ENCODE measurements at places on chromosomes 3 and 15. TPM values are rescaled to one million over a fixed set of nuclear protein-coding genes. Genes with fewer than 3 reads are reported as not detected.

The ACAP2 gene
- 57.3 TPM for total RNA-seq

The DUOXA1 gene
- 0.99 TPM for total RNA-seq

The KBTBD13 gene
- total RNA-seq = not detected

The P2RY12 gene
- not detected for total RNA-seq

The PAK6 gene
- 7.3 TPM for total RNA-seq

The CFAP100 gene
- 0.44 TPM for total RNA-seq

The PLCL2 gene
- total RNA-seq = 6.9 TPM

The FILIP1L gene
- total RNA-seq = 0.45 TPM

The FES gene
- total RNA-seq = 23.0 TPM

The CLDN18 gene
- total RNA-seq = 0.27 TPM

The BMF gene
- 53.5 TPM for total RNA-seq

The BHLHE40 gene
- total RNA-seq = 232 TPM

The RBM6 gene
- 116 TPM for total RNA-seq

The MYO9A gene
- total RNA-seq = 42.4 TPM
